Esophagus muscularis mucosa (tissue), 4 donors: ENCODE measurements at places on chromosomes 12 and 14. TPM values are rescaled to one million over a fixed set of nuclear protein-coding genes. Genes with fewer than 3 reads are reported as not detected.

TNS2 gene
- 226 TPM for total RNA-seq

ADGRD1 gene
- total RNA-seq = 43.0 TPM

MYO1H gene
- not detected for total RNA-seq

RAN gene
- total RNA-seq = 206 TPM

TPPP2 gene
- not detected for total RNA-seq

PTPRR gene
- total RNA-seq = 2.1 TPM

DNA sequence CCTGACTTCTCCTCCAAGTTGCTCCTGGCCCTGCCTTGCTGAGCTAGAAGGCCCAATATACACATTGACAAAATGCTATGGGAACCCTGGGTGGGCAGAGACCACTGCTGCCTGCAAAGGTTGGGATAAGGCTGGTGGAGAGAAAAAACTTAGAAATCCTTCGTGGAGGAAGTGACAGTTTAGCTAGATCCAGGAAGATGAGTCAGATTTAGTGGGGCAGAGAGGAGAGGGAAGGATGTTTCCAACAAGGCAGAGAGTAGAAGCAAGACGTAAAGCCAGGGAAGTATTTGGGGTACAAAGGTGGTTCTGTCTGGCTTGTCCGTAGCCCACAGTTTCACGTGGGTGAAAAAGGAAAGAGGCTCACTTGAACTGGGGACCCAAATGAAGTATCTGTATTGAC is 69.0 kb upstream of the CLMN start:
- no peak overlapping the region for H3K27ac ChIP-seq
- H3K4me3 ChIP-seq = no peak overlapping the region
- no peak for DNase-seq
- no peaks in the 10 kb centered on the region for H3K36me3 ChIP-seq
- peaks cover 8% of the 10 kb centered on the region for H3K4me1 ChIP-seq
- H3K27me3 ChIP-seq = no peaks in the 10 kb centered on the region

GRCh38 chr12:11822081-11822834 is 172.8 kb downstream of the ETV6 start:
- no peaks in the 10 kb centered on the region for H3K36me3 ChIP-seq
- peaks cover 78% of the 10 kb centered on the region for H3K4me1 ChIP-seq
- DNase-seq = no peak
- H3K27ac ChIP-seq = peak overlapping the region; percentile 73
- H3K27me3 ChIP-seq = no peaks in the 10 kb centered on the region
- H3K4me3 ChIP-seq = no peak overlapping the region

- H3K27me3 ChIP-seq = no peaks in the 10 kb centered on the region
- H3K36me3 ChIP-seq = no peaks in the 10 kb centered on the region
- H3K4me3 ChIP-seq = no peak overlapping the region
- DNase-seq = no peak
- H3K27ac ChIP-seq = no peak overlapping the region
- no peaks in the 10 kb centered on the region for H3K4me1 ChIP-seq
These were observed 12.4 kb downstream of the MGST1 start for GRCh38 chr12:16359512-16360491.

DNA sequence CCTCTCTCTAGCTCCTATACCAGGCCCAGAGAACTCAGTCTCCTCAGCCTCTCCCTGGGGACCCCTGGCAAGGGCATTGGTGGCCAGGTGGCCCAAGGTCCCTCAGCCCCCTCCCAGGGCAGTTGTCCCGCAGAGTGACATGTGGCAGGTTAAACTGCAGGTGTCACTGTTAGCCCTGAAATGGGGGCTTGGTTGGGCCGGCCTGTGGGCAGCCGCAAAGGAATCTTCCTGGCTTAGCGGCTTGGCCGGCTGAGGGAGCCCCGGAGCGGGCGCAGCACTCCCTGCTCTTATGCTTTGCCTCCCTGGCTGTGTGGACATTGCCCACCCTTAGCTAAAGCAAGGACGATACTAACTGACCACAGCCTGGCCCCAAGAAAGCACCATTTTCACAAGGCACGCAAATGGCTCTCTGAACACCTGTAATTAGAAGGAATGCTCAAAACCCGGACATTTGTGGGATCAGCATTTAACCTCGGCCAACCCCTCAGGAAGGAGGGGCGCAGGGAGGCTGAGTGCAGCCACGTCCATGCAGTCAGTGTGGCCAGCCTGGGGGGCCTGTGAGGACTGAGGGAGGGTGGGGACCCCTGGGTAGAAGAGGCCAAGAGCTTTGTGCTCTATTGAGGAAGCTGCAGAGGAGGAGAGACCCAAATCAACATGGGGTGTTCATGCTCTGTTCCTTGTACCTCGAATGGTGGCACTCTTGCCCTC is 82.2 kb downstream of the PAPOLA start:
- H3K36me3 ChIP-seq = no peaks in the 10 kb centered on the region
- peaks cover 32% of the 10 kb centered on the region for H3K4me1 ChIP-seq
- H3K4me3 ChIP-seq = no peak overlapping the region
- no peak overlapping the region for H3K27ac ChIP-seq

DNA sequence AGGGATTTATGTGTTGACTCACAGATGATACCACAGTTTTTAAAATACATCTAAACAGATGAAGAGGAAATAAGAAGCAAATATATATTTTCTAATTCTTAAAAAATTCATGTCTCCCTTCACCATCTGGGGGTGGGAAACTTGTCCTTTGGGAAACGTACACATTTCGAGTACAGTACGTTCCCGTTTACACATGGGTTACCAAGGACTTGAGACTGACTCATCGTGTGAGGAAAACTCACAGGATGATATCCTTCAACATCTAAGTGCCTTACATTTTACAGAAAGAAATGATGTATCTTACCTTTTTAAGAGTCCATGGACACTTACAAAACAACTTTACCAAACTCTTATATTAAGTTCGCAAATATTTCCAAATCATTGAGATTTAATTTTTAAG is 16.0 kb upstream of the FBLN5 start:
- DNase-seq = no peak
- H3K27ac ChIP-seq = no peak overlapping the region
- no peak overlapping the region for H3K4me3 ChIP-seq
- no peaks in the 10 kb centered on the region for H3K27me3 ChIP-seq
- H3K4me1 ChIP-seq = no peaks in the 10 kb centered on the region
- peaks cover 3% of the 10 kb centered on the region for H3K36me3 ChIP-seq

DNA sequence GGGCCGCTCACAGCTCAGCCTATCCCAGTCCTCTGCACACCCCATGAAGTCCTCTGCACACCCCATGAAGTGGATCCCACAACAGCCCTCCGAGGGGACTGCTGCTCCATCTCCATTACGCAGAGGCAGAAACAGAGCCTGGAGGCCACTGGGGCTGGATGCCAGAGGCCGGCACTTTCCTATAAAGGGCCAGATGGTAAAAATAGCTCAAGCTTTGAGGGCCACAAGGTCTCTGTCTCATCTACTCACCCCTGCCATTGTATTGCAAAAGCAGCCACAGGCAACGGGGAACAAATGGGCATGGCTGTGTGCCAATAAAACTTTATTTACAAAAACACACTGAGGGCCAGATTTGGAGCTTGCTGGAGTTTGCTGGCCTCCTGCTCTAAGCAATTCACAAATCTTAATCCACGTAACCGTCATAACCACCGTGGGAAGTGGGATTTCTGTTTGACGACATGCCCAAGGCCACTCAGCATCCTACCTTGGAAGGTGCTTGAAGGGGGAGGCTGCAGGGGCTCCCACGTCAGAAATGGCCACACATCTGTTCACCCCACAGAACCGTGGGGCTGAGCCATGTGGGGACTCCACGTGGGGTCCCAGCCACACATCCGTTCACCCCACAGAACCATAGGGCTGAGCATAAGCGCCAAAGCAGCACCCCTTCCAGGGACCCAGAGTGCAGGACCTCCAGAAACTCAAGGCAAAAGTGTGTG is 92.0 kb downstream of the NCOR2 start:
- H3K4me1 ChIP-seq = peaks cover 35% of the 10 kb centered on the region
- no peaks in the 10 kb centered on the region for H3K27me3 ChIP-seq
- no peak overlapping the region for H3K4me3 ChIP-seq
- H3K27ac ChIP-seq = peak overlapping the region; percentile 10
- peaks cover 72% of the 10 kb centered on the region for H3K36me3 ChIP-seq

- no peak overlapping the region for H3K27ac ChIP-seq
- H3K4me3 ChIP-seq = no peak overlapping the region
- no peaks in the 10 kb centered on the region for H3K4me1 ChIP-seq
- no peaks in the 10 kb centered on the region for H3K36me3 ChIP-seq
These were observed 9.5 kb upstream of the MEG3 start for GRCh38 chr14:100816286-100816949.

- no peaks in the 10 kb centered on the region for H3K27me3 ChIP-seq
- H3K4me1 ChIP-seq = no peaks in the 10 kb centered on the region
- no peak overlapping the region for H3K4me3 ChIP-seq
- DNase-seq = no peak
- peaks cover 9% of the 10 kb centered on the region for H3K36me3 ChIP-seq
These were observed 16.5 kb downstream of the KLHL28 start for GRCh38 chr14:44945264-44945663.
